ENCODE measurements at places on chromosomes 12 and 14.

GRCh38 chr12:16175840-16176239 is 101.6 kb downstream of the SLC15A5 start:
- no peak for DNase-seq

- no peak for DNase-seq
These were observed 5.3 kb upstream of the TESPA1 start for GRCh38 chr12:54989829-54990228.

DNA sequence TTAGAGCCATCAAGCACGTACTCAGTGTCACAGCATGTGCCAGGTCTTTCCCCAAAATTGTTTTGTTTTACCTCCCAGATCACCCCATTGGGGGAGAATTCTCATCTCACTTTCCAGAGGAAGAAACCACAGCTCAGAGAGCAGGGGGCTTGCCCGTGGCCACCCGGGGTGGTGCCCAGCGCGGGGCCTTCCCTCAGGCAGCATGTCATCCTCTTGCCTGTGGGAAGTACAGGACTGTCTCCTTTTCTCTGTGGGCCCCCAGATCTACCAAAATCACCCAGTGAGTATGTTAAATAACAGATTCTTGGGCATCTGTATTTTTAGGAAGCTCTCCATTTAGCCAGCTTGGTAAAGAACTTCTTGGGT is 5.9 kb downstream of the RPS6KL1 start:
- no peak for DNase-seq

DNA sequence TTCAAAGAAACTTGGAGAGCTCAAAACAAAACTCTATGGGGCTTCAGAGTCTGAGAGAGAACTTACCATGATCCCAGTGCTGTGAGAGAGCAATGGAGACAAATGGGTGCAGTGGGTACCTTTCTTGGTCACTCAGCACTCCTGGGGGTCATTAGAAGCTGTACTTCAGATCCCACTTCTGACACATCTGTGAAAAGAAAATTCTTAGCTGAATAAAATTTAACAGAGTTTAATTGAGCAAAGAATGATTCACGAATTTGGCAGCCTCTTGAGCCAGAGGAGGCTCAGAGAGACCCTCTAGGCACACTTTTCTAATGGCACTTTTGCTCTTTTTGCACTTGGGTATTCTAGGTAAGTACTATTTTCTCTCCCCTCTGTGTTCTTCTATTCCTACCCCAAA is 96.8 kb upstream of the SYT10 start:
- no peak for DNase-seq

GRCh38 chr12:27899151-27899661 is 73.3 kb downstream of the PTHLH start:
- no peak for DNase-seq

- DNase-seq = no peak
These were observed 48.1 kb downstream of the GALNT8 start for GRCh38 chr12:4768341-4768740.

DNA sequence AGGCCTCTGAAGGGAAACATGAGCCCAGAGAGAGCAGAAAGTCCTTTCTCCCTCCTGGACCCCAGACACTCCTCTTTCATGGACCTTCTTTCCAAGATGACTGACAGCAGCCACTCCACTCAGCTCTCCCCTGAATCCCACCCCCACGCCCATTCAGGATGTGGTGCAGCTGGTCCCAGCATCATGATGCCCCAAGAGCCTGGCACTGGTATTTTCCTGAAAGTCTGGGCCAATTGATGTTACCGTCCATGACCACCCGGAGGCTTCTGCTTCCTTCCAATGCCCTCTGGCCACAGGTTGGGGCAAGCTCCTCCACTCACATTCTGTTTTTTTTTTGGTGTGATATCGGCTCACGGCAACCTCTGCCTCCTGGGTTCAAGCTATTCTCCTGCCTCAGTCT is 112.6 kb downstream of the CALM1 start:
- DNase-seq = no peak

GRCh38 chr12:5912437-5913334 is 32.4 kb downstream of the ANO2 start:
- no peak for DNase-seq

Data from NCI-H345 (cell line).